ENCODE measurements at places on chromosomes 16 and 17.
A peak's percentile ranks its signal among the peaks of the same experiment; 100 is the strongest.

- no peak for DNase-seq
Measured at GRCh38 chr16:12096157-12096777, 119.7 kb downstream of the SNX29 start.

GRCh38 chr17:33028778-33029177, 37.1 kb downstream of the SPACA3 start:
- DNase-seq = no peak

DNA sequence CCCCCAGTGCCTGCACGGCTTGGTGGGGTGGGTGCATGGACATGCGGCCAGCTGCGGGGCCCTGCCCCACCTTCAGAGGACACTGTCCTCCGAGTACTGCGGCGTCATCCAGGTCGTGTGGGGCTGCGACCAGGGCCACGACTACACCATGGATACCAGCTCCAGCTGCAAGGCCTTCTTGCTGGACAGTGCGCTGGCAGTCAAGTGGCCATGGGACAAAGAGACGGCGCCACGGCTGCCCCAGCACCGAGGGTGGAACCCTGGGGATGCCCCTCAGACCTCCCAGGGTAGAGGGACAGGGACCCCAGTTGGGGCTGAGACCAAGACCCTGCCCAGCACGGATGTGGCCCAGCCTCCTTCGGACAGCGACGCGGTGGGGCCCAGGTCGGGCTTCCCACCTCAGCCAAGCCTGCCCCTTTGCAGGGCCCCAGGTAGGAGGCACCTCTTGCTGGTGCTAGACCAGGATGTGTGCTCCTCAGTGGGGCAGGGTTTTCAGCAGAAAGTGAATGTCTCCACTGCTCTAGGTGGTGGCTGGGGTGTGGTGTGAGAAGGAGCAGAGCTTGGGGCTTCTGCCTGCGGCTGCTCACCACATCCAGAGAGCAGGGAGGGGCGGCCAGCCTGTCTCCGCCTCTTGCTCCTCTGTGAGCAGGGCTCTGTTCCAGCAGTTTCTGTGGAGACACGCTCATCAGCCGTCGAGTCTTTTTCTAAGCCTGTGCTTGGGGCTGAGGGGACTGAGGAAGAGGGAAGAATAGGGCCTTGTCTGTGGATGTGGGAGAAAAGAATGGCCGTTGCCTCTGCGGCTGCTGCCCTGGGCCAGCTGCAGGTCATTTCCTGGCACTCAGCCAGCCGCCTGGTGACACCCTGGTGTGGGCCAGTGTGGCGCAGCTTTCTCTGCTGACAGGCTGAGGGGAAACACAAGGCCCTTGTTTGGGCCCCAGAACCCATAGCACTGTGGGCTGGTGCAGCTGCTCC, 2.2 kb downstream of the ZNF276 start:
- DNase-seq = peak; percentile 86

DNA sequence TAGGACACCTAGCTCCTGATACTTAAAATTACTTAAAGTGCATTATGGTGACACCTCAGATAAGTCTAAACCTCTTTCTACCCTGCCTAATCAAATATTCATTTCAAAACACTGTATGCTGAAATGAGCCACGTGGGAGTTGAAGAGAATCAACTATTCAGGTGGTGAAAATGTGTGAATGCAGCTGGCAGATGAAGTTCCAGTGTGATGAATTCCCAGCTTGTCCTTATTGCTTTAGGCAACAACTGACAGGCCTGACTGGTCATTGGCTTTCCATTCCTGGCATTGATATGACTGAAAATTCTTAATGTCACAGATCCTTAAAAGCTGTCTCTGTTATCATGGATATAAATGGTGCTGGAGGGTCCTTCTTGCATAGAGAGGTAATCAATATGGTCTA, 301.9 kb upstream of the TBX2 start:
- DNase-seq = no peak

- DNase-seq = no peak
Measured at GRCh38 chr16:275041-275641, 603 bp downstream of the RGS11 start.

DNA sequence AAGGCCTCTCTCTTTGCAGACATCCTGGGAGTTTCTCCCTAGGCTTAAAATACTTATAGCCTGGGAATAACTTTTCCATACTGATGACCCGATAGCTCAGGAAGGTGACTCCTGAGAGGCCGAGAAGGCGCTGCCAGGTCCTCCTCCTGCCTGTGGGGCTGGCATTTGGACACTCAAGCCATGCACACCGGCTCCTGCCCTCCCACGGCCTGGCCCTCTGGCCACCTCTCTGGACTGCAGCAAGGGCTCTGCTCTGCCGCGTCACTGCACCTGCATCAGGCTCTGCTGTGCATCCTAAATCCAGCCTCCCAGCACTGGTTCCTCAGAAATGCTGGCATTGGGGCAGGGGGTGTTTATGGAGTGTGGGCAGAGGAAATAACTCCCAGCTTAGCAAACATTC, 14.2 kb downstream of the KCNG4 start:
- DNase-seq = no peak

DNA sequence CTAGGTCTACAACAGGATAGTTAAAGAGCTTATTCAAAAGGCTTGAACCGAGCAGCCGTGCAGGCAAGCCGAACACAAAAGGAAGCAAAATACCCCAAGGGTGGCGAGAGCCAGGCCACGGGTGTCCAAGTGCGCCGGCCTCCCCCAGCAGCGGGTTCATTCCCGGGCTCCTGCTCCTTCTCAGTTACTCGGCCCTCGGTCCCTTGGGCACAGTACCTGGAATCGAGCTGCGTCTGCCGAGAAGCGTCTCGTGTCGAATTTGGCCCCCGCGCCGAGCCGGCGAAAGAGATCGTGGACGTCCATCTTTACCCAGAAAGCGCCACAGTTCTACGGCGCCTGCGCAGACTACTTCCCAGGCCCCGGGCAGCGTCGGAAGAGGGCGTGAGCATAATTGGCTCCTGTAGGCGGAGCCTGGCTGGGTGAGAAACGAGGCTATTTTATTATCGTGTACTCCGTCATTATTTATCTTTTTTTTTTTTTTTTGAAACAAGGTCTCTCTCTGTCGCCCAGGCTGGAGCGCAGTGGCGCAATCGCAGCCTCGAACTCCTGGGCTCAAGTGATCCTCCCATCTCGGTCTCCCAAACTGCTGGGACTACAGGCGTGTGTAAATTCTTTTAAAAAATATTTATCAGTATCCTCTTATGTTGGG, at the start of gene DDX52:
TSS of gene DDX52 (minus strand) at position 329 of the 649 bp plus-strand sequence. CDS start at position 303, 26 bp downstream.
- peak; percentile 74 for DNase-seq

DNA sequence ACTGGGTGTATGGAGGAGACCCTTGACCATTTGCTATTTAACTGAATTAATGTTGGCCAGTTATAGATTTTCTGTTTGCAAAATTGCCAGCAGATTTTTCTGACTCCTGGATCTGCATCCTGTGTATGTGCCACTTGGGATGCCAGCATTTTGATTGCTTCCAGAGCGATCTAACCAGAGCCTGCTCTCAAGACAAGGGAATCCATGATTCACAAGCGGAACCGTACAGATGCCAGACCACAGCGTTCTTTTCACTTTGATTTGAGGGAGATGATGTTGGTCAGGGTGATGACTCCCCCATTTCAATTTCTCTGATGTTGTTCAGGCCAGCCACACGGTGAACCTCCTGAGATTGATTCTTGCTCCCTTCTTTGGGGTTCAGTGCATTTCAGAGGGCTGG, 228.7 kb downstream of the CDH13 start:
- DNase-seq = no peak

GRCh38 chr17:16817201-16817600, 127.2 kb downstream of the CCDC144A start:
- DNase-seq = no peak

DNA sequence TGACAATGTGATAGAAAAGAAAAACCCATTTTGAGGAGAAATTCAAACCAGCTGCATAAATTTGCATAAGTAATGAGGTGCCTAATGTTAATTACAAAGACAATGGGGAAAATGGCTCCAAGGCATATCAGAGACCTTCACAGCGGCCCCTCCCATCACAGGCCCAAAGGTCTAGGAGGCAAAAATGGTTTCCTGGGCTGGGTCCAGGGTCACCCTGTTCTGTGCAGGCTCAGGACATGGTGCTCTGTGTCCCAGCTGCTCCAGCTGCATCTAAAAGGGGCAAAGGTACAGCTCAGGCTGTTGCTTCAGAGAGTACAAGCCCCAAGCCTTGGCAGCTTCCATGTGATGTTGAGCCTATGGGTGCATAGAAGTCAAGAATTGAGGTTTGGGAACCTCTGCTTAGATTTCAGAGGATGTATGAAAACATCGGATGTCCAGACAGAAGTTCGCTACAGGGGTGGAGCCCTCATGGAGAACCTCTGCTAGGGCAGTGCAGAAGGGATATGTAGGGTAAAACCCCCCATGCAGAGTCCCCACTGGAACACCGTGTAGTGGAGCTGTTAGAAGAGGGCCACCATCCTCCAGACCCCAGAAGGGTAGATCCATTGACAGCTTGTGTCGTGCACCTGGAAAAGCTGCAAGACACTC, 40.6 kb downstream of the IKZF3 start:
- DNase-seq = no peak

- DNase-seq = no peak
Measured at GRCh38 chr17:33531311-33531710, 238.2 kb upstream of the ASIC2 start.

- DNase-seq = no peak
Measured at GRCh38 chr17:58710948-58711552, 18.6 kb downstream of the RAD51C start.

- DNase-seq = no peak
Measured at GRCh38 chr17:57109393-57110151, 24.5 kb downstream of the AKAP1 start.

DNA sequence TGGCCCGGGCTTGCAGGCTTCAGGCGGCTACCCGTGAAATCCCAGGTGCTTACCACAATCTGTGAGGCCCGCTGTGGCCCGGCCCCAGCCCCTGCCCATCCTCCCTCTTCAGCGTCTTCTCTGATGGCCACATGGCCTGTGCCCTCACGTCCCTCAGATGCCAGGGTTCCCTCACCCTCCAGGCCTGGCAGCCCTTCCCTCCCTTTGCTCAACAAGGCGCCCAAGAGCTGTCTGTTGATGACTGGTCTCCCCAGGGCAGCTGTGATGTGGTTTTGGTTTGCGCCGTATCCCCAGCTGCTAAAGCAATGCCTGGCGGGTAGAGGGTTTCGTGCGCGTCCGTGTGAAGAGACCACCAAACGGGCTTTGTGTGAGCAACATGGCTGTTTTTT, 35.1 kb downstream of the PMM2 start:
- DNase-seq = no peak

DNA sequence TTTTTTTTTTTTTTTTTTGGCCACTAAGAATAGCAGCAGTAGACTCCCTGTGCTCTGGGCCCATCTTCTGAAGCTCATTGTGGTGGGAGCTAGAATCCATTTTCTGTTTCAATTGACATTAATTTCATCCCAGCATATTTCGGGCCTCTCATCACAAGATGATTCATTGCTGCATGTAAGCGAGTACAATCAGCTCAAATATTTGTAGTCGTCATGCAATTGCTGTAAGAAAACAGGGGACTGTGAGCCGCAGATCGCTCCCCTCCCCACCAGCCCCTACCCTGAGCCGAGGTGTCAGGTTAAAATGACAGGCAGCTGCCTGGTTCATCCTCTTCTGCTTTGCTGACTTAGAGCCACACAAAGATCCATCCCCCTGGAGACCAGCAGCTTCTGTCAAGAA, 358.8 kb upstream of the CDH5 start:
- no peak for DNase-seq

GRCh38 chr16:723695-724094, 2.5 kb downstream of the CCDC78 start:
- no peak for DNase-seq

GRCh38 chr17:73639322-73639721, 4.9 kb downstream of the SDK2 start:
- no peak for DNase-seq

- DNase-seq = no peak
Measured at GRCh38 chr17:81867991-81868673, 3.0 kb downstream of the ARHGDIA start.

- peak; percentile 40 for DNase-seq
Measured at GRCh38 chr17:8952191-8952590, 13.3 kb downstream of the PIK3R5 start.

- DNase-seq = no peak
Measured at GRCh38 chr17:27489045-27489715, 32.9 kb downstream of the KSR1 start.

GRCh38 chr16:50743581-50744225, 1.8 kb downstream of the CYLD start:
- DNase-seq = no peak

DNA sequence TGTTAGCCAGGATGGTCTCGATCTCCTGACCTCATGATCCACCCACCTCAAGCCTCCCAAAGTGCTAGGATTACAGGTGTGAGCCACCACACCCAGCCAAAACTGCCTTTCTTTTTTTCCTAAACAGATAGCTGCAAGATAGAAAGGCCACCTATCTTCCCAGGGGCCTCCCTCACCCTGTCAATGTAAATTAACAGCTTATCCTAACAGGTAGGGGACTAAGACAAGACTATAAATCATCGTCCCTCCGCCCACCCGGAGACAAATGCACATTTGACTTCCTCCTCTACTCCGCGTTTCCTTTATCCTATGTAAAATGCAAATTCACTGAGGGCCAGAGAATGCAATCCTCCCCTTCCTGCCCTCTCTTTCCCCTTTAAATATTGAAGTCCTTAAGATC, 71.4 kb downstream of the MARF1 start:
- DNase-seq = no peak

DNA sequence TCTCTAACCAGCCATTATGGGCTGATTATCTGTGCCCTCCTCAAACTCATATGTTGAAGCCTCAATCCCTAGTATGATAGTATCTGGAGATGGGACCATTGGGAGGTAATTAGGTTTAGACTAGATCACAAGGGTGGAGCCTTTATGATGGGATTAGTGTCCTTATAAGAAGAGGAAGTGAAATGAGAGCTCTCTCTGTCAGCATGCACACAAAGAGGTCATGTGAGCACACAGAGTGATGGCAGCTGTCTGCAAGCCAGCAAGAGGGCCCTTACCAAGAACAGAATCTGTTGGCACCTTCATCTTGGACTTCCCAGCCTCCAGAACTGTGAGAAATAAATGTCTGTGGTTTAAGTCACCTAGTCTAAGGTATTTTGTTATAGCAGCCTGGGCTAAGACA, 101.9 kb downstream of the PCTP start:
- no peak for DNase-seq

DNA sequence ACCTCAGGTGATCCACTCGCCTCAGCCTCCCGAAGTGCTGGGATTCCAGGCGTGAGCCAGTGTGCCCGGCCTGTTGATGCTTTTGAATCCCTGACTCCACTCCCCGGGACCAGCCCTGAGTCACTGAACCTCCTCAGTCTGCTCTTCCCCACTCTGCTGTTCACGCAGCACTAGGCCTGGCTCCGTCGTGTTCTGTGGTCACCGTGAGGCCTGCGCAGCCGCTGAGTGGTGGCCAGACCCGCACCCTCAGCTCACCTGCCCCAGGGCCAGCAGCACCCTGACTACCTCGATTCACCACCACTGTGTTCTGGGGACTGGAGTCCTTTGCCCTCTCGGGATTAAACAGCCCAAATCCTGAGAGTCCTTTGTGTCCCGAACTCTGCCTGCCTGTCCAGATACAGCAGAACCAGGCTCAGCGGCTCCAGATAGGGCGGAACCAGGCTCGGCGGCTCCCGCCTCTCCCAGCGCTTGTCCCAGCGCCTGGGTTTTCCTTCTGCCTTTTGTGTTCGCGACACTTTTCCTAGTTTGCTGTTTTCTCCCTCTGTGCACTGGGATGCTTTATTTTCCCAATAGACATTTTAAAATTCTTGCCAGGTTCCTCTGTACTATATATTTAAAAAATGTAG, 58.6 kb upstream of the ENDOV start:
- no peak for DNase-seq

All from stimulated activated effector memory CD8-positive, alpha-beta T cell treated with anti-CD3 and anti-CD28 coated beads, Interleukin-12 subunit alpha, Interleukin-12 subunit beta, amount 100 ng/mL, for 72 hours (primary cell).